ENCODE measurements at places on chromosomes 5 and 9.

DNA sequence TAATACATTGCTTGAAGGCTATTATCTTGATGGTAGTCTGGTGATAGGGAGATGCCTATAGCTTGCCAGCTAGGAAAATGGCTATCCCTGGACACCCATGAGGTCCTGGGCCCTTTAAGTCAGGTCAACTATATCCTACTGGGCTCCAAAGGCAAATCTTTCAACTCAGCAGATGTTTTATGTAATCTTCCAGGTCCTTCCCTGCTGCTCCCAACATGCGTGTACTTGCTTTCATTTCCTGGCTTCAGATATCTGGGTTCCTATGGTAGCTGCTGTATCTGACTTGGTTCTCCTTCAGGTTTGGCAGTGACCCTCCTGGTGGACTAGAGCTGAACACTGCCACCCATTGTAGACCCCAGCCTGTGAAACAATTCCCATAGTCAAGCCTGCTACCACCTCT is 32.4 kb upstream of the GAS1 start:
- no peak for DNase-seq

GRCh38 chr5:53246042-53246836 is 136.7 kb upstream of the MOCS2 start:
- DNase-seq: no peak

GRCh38 chr9:33024966-33025571 is at the start of gene DNAJA1:
Gene DNAJA1, plus strand, starts transcription at chr9:33025273. Its CDS starts 1,212 bp downstream, at chr9:33026485.
- DNase-seq: peak; percentile 93

DNA sequence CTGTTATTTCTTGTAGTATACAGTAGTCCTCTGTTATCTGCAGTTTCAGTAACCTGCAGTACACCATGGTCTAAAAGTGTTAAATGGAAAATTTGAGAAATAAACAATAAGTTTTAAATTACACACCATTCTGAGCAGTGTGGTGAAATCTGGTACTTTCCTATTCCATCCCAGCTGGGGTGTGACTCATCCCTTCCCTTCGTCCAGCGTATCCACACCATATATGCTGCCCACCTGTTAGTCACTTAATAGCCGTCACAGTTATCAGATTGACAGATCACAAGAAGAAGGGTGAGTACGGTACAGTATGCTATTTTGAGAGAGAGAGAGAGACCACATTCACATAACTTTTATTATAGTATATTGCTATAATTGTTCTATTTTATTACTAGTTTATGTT is 28.9 kb downstream of the FAM151B start:
- no peak for DNase-seq

DNA sequence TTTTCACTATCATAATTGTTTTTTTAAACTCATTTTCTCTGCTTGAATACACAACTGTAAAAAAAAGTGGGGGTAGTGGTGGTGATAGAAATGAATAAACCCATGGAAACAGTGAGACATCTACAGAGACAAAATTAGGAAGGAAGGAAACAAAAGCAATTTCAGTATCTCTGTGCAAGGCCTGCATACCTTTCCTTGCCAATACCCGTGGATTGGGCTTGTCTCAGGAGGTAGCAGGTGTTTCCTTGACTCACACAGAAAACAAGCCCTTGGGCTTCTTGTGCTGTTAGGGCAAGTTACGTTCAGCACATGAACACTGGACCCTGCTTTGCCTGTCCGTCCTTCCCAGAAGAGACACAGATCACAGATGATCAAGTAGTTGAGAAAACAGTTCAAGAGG is 372.2 kb downstream of the ZSWIM6 start:
- DNase-seq: no peak

DNA sequence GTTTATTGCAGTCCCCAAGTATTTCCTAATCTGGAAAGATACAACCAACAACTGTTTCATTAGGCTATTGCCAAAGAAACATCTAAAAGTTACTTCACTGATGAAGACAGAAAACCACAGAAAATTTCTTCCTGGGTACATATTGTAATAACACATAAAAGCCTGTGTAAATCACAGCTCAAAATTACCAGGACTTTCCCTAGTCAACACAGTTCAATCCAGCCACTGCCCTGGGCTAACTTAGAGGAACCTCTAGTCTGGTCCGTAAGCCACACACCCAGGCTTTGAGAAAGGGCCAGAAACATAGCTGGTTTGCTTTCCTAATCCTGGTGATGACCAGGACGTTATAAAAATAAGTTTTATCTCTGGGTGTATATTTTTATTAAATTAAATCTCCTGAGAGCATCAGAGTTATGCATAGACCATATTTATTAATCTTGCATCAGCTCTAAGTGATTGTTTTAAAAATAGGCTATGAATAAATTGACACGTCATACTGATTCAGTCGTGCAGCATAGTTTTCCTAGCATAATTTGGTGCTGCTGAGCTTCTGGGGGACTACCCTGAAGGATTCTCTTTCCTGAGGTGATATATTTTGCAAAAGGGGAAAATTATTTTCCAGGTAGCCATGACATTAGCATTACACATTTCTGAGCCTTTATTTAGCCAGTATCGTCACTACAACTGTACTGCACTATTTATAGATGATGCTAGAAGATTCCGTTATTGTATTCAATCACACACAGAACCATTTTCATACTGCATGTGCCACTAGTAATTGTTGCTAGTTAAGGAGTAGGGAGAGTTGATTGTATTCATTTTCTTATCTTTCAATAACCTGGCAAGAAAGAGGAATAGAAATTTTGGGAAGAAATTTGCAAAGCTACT is 12.6 kb upstream of the MUSK start:
- DNase-seq: no peak

GRCh38 chr9:78590068-78590467 is 293.1 kb downstream of the PSAT1 start:
- DNase-seq: no peak

- DNase-seq: no peak
Measured at GRCh38 chr9:88792502-88792901, 198.8 kb upstream of the S1PR3 start.

DNA sequence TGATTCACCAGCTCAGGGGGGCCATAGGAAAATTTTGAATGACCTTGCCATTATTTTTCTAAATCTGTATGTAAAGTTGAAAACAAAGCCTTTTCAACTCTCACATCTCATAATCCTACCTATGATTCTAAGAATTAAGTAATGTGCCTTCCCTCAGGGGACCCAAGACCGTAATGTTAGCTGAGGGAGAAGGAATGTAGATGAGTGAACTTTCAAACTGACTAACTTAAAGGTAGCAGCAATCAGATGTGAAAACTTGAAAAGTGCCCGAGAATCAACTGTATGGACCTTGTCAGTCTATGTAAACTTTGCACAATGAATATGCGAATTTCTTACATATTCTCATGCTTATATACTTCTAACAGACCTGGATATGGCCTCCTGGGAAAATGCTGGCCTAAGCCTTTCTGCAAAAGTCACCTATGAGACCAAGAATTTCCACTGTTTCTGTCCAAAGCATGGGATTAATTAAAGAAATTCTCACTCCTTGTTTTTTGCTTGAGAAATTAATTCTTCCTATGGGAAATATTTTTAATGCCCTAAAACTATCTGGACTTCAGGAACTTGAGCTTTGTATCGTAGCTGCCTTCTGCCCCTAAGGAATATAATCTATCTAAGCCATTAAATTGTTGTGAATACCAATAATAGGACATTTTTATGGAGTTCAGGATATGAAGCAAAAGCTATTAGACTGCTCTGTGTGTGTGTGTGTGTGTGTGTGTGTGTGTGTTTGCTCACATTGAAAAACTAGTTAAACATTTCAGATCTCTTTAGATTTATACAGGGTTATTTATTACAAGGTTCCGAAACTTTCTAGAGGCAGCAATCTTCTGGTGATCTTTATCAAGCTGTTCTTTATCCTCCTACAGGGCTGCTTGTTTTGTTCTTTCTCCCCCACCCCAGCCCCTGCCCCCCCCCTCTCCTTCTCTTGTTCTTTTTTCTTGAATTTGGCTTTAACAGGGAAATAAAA is 169.1 kb upstream of the CLINT1 start:
- DNase-seq: no peak

DNA sequence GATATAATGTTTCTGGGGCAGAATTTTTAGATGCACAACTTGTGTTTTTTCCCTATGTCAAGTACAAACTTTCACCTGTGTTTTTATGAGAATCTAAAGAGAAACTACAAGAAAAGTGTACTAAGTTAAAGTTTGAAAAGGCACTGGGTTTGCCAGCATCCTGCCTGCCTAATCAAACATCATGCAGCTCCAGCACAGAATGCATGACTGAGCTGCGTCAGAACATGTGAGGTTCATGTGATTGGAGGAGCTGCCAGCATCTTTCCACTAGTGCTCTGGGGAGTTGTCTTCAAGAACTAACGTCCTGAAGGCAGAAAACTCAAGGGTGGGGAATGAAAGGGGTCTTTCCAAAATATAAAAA is 46.1 kb upstream of the RIC1 start:
- DNase-seq: no peak

DNA sequence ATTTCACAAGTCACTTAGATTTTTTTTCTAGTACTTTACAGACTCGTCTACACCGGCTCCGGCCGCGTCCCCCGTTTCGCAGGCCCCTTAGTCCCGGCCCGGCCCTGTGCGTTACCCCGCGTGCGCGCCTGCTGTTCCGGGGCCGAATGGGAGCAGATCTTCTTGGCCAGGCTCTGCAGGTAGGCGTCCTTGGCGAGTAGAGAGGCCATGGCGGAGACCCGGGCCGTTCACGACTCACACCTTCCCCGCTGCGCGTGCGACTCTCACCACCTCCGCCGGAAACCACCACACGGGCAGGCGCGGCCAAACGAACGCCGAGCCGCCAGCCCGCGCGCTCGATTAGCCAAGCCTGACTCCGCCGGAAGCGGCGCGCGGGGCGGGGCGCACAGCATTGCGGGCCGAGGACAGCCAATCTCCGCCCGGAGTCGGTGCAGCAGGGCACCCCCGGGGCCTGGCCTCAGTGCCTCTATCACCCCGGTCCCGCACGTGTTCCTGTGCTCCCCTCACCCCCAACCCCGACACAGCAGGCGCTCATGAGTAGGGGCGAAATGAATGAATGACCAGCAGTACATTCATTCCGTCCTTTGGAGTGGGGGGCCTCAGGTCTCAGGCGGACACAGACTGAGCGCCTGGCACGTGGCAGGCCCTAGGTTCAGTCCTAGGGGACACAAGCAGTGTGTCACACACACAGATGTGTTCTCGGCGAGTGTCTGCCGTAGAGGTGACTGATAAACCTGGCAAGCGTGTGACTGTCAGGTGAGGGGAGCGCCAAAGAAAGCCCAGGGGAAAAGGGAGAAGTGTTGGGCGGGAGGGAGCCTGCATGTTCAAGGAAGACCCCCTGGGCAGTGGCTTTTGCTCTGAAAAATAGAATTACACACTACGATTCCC is at the start of gene SURF6:
SURF6 (minus strand) TSS at position 265 of the 888 bp plus-strand sequence; CDS start at position 209, 56 bp downstream.
- DNase-seq: peak; percentile 90

DNA sequence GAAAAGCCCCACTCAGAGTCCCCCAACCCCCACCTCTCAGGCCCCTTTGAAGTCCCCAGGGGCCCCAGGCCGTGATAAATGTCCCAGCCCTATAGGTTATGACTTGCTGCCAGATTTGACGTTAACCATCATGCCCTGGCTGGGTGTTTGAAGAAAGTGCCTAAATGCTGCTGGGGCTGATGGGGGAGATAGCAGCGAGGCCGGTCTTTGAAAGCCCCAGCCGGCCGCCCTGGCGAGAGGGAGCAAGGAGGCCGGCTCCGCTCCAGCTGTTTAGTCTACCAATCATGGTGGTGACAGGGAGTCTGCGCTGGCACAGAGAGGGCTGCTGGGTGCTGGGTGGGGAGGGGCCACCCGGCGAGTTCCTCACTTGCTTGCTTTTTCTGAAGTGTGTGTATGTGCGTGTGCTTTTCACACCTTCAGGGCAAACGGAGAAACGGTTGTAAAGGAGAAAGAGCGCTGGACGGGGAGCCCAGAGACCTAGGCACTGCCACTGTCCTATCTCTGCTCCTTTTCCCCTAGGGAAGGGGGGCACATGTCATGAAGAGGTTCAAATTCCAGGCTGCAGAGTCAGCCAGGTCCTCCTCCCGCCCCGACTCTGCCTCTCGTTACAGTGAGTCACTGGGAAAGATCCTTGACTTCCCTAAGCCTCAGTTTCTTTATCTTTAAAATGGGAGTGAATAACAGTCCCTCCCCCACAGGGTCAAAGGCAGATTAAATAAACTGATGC is 126.1 kb upstream of the HAND1 start:
- no peak for DNase-seq

GRCh38 chr5:97141031-97141430 is 1.4 kb downstream of the LIX1 start:
- no peak for DNase-seq

DNA sequence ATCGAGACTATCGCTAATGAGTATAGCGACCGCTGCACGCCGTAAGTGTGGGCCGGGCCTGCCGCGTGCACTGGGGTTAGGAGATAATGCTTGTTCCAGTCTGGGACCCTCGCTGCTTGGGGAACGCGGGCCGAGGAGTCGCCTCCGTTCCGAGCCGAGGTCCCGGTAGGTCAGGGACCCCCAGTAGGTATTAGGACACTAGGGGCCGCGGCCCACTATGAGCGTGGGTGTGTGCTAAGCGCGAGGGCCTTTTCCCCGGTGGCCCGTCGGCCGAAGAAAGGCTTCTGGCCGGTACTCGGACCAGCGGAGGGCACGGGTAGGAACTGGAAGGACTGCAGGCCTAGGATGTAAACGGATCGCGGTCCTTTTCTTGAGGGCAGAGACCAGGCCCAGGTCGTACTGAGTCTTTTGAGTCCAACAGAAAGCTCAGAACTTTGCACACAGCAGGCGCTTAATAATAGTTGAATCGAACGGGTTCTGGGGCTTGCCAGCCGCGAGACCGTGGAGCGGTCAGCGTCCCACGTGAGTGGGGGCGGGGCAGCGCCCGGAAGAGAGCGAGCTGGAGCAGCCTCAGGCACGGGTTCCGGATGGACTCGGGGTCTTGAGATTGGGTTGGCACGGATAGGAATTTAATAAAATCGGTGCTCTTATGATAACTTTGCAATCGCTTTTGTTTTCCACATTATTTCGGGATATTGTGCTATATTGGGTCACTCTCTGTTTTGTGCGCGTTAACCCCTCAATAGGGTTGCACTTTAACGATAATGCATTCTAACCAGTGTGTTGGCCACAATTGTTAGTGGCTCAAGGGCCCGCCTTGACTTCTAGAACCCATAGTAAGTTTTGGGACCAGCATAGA is 733 bp downstream of the HSPA4 start:
- peak; percentile 66 for DNase-seq

Measured in dorsolateral prefrontal cortex (tissue), 122 donors.